ENCODE measurements at places on chromosomes 11 and 22.

- DNase-seq = no peak
Measured at GRCh38 chr11:120977266-120978137, 46.4 kb upstream of the TBCEL start.

DNA sequence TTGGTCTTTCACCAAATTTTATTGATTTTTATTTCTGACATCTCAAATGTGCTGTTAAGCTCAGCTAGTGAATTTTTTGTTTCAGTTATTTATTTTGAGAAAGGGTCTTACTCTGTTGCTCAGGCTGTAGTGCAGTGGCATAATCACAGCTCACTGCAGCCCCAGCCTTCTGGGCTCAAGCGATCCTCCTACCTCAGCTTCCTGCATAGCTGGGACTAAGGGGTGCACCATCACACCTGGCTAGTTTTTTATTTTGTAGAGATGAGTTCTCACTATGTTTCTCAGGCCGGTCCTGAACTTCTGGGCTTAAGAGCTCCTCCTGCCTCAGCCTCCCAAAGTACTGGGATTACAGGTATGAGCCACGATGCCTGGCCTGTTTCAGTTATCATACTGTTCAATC, 282.0 kb downstream of the SBF2 start:
- DNase-seq = no peak

GRCh38 chr11:10779086-10779485, 28.0 kb downstream of the CTR9 start:
- no peak for DNase-seq

DNA sequence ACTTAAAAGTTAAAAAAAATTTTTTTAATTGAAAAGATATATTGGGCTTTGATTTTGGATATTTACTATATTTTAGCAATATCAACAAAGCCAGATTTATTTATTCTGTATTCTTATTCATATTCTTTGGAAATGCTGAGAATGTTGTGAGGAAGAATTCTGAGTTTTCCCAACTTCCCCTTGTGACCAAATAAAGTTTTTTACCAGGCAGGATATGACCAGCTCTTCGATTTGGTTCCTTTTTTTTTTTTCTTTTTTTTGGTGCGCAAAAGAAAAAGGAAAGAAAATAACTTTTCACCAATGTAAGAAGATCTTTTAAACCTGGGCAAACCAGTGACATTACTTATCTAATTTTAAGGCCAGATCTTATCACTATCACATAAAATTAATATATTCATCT, 12.9 kb downstream of the TCP11L1 start:
- DNase-seq = no peak

GRCh38 chr11:25271301-25271700, 774.4 kb downstream of the LUZP2 start:
- DNase-seq = no peak

- DNase-seq = no peak
Measured at GRCh38 chr11:9765320-9766101, 101.6 kb downstream of the SWAP70 start.

- no peak for DNase-seq
Measured at GRCh38 chr11:128725630-128726319, 31.9 kb downstream of the FLI1 start.

DNA sequence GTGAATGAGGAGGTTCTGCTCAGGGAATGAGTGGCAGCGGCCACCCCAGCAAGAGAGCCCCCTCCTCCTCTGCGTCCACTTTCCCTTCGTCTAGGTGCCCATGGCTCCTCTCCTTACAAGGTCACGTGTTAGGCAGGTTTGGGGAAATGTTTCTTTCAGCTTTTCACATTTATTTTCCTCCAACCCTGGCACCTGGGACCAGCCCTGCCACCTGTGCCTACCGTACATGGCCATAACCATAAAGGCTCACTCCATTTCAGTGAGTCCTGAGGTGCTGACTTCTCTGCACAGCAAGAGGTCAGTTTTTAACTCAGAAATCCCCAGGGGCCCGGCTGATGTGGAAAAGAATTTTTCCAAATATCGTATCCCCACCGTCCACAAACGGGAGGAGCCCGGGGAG, 71.2 kb downstream of the FLI1 start:
- DNase-seq = no peak

DNA sequence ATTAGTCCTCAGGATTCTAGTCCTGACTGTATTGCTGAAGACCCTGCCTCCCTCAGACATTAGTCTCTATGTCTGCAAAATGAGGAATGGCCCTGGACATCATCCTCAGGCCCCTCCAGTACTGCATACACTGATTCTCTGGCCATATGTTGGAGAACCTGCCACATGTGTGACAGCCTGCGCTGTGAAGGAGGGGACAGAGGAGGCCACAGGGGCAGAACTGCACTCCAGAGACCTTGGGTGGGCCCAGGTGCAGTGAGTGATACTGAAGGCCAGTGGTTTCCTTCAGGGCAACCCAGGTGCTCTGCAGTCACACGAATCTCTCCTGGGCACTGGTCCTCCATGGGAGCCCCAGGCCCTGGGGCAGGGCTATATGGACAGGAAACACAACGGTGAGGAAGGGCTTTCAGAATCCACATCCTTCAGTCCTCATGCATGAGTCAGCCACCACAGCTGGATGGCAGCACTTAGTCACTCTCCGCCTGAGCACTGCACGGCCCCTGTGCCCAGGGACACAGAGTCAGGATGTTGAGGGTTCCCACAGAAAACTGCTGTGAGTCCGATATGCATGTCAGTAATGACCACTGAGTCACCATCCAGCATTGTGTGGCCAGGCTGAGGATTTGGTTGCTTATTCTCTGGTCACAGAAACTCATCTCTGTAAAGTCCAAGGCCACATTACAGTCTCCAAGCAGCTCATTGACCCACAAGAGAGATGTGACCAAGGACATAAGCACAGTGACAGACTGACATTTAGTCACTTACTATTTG, 39.7 kb downstream of the ME3 start:
- no peak for DNase-seq

DNA sequence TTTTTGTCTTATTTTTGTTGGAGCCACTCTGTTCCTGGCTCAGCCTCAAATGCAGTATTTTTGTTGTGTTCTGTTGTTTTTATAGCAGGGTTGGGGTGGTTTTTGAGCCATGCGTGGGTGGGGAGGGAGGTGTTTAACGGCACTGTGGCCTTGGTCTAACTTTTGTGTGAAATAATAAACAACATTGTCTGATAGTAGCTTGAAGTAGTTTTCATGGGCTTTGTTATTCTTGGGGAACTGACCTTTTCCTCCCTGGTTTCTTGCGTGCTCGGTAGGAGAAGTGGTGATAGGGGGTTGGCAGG, 6.0 kb upstream of the MCM5 start:
- DNase-seq = no peak

DNA sequence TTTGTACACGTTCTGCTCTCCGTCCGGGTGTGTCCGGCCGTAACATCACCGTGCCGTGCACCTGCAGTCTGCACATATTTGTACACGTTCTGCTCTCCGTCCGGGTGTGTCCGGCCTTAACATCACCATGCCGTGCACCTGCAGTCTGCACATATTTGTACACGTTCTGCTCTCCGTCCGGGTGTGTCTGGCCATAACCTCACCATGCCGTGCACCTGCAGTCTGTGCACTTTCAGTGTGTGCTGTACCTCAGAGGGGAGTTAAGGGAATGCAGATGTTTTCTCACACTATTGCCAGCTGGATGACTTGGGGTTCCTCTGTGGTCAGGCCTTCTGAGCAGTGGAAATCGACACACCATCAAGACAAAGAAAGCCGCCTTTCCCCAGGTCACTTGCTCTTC, 4.2 kb downstream of the TTLL8 start:
- no peak for DNase-seq

DNA sequence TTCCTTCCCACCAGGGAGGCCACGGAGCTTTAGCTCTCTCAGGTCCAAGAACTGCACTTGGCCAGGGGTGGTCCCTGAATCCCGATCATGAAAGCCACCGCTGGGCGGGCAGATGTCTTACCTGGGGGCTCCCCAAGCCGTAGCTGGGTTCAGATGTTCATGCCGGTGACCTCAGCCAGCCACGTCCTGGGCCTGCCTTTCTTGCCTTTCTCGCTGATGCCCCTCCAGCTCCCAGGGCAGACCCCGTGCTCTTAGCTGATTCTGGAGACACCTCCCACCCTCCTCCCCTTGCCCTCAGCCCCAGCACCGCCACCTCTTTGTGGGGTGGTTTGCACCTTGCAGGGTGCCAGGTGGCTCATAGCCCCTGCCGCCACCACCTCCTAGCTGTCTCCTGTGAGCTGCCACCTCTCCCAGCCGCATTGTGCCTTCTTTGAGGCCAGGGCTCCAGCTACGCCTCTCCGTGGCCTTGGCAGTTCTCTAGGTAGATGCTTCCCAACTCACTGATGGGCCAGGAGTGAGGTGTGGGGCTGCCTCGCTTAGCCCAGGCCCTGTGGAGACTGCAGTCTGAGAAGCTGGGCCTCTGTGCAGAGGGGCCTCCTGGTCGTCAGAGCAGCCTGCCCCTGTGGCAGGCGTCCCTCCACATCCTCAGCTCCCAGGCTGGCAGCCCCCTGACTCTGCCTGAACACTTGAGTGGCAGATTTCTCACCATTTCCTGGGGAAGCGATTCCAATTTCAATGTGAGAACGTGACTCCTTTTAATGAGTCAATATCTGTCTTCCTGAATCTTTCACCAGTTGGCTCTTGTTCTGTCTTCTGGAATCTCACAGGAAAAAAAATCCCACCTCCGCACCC, 97.6 kb upstream of the B3GAT1 start:
- no peak for DNase-seq

- DNase-seq = no peak
Measured at GRCh38 chr11:85912414-85912813, 57.2 kb downstream of the CCDC83 start.

- no peak for DNase-seq
Measured at GRCh38 chr11:9133956-9134355, 42.6 kb upstream of the SCUBE2 start.

DNA sequence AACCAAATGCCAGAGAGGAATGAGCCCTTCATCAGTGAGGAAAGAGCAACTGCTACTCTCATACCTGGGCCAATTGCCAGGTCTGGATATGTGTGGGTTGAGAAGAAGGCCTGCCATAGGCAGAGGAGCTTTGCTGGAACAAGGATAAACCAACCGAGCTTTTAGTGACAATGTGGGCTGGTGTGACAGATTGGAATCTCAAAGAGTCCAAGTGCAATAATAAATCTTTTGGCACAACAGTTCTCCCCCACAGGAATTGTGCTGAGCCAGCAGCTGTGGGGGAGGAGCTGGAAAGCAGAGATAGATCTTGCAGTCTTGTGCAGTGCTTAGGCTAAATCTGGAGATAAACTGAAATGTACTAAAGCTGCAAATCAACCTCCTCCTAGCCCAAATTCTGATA, 79.4 kb upstream of the ISX start:
- DNase-seq = no peak

DNA sequence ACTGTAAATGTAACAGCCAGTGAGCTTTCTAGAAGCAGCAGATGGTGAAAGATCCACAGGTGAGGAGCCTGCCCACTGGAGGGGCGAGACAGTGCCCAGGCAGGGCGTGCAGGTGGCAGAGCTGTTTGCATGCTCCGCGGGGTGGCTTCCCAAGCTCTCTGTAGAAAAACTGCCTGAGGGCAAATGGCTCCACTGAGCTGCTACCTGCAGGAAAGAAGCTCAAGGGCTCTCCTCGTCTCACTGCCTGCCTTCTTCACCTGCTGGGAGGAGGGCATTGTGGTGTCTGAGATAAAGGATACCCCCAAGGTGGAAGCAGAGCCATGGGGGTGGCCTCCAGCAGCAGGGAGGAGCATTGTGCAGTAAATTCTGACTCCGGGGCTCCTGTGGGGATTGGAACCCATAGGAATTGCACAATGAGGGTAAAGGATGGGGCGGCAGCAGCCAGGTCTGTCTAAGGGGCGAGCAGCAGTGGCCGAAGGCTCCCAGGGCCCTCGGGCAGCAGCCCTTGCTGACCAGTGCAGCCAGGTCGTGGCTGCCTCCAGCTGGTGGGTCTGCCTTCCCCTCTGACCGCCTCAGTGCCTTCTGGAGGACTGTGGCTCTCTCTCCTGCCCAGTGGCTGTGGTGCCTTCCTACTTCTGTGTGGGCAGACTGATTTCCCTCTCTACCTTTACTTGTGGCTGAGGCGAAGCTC, 28.0 kb upstream of the CABP7 start:
- DNase-seq = no peak

DNA sequence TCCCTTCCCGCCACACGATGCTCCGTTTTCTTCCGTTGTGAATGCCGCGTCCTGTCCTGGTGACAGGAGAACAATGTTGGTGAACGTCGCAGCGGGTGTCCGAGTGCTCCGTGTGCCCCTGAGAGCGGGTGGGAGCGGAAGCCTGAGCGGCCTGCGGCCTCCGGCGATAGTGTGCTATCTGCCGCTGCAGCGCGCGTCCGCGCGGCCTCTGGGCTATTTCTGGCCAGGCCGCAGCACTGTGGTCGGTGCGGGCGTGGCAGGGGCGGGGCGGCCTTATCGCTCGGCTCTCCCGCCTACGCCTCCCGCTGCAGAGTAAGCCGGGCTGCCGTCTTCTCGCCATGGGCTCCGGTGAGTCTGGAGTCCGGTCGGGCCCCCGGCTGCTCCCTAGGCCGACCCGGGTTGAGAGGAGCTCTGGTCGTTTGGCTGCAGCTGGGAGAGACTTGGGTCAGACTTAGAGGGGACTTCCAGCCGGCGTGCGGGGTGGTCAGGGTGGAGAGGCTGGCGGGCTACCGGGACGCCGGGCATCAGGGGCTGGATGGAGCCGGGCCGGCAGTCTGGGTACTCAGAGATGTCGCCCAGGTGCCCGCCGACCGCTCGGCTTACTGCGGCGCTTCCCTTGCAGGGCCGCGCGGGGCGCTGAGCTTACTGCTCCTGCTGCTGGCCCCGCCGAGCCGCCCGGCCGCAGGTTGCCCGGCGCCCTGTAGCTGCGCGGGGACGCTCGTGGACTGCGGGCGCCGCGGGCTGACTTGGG, at the start of gene GP1BB:
Gene GP1BB, plus strand, starts transcription at position 308 of the 751 bp plus-strand sequence. Its CDS starts 31 bp downstream, at position 339.
- peak; percentile 29 for DNase-seq

- DNase-seq = no peak
Measured at GRCh38 chr11:75242722-75243600, 2.4 kb downstream of the TPBGL start.

DNA sequence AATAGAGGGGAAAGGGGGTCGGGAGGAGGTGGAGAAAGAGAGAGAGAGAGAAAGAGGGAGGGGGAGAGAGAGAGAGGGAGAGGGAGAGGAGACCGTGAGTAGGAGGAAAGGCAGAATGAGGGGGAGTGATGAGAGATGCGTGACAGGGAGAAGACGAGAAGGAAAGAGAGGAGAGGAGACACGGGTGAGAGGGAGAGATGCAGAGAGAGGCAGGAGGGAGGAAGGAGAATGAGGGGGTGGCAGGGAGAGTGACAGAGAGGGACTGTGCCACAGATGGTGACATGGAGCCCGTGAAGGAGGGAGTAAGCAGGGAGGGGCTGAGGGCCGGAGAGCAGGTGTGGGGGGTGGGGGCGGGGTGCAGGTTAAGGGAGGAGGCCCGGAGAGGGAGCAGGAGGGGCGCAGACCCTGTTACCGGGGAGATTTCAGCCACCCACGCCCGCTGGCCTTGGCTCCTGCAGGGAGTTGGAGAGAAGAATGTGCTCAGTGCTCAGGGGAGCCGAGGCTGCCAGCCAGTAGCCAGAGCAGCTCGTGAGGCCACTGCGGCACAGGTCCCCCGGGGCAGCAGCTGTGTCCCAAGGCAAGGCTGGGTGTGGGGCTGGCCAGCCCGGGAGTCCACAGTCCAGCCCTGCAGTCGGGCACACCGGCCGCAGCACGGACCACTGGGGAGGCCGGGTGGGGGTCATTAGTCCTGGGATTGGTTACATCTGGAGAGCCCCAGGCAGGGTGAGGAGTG, at the start of gene SSTR3:
Gene SSTR3, minus strand, starts transcription at position 304 of the 733 bp plus-strand sequence. CDS start 4,674 bp downstream, outside the sequence.
- DNase-seq = no peak

Data from stimulated activated CD4-positive, alpha-beta T cell treated with anti-CD3 and anti-CD28 coated beads, Interleukin-1b, Interleukin-23, amount 100 ng/mL, for 24 hours (primary cell).